ENCODE measurements at places on chromosomes 5 and 9.

DNA sequence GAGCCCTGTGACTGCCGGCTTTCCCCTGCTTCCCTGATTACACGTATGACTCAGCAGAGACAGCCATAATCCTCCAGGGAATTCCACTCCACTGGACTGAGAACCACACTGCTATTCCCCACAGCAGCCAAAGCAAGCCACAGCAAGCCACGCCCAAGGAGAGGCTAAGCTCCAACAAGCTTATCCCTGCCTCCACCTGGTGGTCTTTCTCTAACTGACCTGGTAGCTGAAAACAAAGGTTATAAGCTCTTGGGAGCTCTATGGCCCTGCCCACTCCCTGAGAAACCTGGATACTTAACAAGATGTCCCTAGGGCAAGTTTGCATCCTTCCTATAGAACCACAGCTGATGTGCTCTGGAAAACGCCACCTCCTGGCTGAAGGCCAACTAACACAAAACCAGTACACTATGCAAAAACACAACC is 613.7 kb upstream of the CDH18 start:
- DNase-seq = peak; percentile 72

DNA sequence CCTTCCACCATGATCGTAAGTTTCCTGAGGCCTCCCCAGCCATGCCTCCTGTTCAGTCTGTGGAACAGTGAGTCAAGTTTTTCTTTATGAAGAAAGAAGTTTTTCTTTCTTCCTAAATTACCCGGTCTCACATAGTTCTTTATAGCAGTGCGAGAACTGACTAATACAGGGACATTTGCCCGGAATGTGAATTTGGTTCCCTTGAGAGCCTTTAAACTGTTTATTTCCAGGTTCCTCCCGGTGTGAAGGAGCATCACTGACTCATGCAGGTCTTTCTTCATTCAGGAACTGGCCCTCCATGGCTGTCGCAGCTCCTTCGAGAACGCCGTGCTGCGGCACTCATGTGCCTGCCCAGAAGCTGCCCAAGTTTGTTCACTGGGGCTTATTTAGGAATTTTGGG is 87.7 kb downstream of the PTCH1 start:
- DNase-seq = no peak

GRCh38 chr5:140219068-140219991 is 44.3 kb downstream of the CYSTM1 start:
- DNase-seq = no peak

DNA sequence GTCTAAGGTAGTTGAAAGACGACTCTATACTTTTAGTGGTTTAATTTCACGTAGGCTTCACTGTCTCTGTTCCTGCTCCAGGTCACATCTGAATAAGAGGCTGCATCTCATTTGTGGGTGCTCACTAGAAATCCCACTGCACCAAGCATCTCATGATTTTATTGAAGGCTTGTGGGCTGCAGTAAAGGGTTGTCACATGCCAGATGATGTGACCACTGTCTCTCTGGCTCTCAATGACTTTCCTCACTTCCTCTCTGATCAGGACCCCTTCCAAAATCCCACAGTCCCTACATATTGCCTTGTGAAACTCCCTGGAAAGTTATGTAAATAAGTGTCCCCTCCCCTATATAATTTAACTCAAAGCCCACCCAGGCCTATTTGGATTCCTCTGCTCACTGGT is 8.9 kb upstream of the ZCCHC10 start:
- DNase-seq = no peak

DNA sequence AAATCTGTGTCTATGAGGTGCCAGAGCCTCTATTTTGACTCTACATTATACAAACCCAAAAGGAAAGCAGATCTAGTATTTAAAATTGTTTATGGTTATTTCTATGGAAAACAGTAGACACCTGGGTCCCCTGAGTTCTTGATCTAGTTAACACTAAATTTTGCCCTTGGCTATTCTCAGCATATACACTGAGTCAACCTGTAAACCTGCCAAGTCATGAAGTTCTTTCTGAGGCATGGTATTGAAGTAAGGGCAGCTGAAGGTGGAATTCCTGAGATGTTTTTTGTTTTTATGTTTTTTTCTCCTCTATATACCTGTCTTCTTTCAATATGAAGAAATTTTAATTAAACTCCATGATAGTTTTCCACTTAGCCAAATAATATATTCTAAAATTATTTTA is 120.2 kb downstream of the PDE4D start:
- peak; percentile 87 for DNase-seq

DNA sequence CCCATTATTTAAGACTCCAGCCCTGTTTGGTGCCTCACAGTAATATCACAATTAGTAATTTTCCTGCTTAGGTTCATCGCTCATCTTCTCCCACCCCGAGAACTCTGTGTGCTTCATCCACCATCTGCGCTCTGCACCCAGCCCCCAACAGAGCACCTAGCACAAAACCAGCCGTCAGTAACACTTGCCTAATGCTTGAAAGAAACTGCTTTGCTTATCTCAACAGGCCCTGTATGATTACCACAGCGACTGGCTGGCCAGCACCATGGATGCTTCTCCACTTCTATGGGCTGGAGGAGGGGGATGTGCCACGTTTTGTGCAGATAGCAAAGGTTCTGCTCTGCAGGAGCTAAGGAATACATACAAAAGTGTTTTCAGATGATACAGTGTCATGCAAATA is 166.8 kb downstream of the SPOCK1 start:
- DNase-seq = no peak

- no peak for DNase-seq
Observed at GRCh38 chr9:77843871-77844155, 187.8 kb downstream of the GNAQ start.

GRCh38 chr5:96785326-96786109 is 22.2 kb downstream of the ERAP1 start:
- no peak for DNase-seq

DNA sequence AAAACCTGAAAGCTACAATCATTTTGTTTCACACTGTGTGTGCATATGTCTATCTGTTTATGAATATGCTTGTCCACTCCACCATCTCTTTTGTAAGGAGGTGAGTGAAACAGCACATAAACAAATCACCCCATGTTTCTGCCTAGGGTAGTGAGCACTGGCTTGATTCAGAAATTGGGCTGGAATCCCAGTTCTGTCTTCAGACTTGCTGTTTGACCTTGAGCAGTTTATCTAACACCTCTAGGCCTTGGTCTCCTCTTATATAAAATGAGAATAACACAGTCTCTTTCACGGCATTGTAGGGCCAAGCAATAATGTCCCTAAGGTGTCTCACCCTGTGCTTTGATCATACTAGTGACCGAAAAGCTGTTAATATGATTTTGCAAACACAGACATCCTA is 61.2 kb downstream of the ZNF366 start:
- DNase-seq = no peak

- DNase-seq = no peak
Observed at GRCh38 chr5:130331332-130331731, 427.1 kb downstream of the CHSY3 start.

DNA sequence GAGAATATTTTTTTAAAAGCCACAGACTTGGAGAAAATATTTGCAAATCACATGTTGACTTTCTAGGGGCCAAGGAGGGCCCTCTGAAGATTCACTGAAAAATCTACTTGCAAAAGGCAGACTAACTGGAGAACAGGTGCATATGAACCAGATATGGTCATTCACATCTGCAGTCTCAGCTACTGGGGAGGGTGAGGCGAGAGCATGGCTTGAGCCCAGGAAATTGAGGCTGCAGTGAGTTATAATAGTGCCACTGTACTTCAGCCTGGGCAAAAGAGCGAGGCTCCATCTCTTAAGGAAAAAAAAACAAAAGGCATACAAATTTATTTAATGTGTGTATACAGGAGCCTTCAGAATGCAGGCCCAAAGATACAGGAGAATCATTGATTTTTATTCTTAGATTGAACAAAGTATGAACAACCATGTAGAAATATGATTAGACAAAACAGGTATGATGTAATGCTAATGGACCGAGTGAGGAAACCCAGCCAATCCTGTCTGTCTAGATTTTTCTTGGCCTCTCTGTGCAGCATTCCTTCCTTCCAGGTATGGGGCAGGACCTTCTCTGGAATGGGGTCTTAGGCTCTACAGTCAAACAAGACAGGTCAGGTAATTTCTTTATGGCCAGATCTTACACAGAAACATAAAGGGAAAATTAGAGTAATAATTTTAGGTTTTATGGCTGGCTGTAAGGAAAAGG is 15.3 kb upstream of the SLC27A6 start:
- no peak for DNase-seq

GRCh38 chr9:5958273-5958672 is 57.2 kb downstream of the RANBP6 start:
- no peak for DNase-seq

GRCh38 chr5:161283296-161283695 is 263.2 kb downstream of the GABRB2 start:
- DNase-seq = no peak

GRCh38 chr5:98217138-98217537 is 556.3 kb upstream of the RGMB start:
- no peak for DNase-seq

- no peak for DNase-seq
Observed at GRCh38 chr5:134099939-134100282, 14.6 kb upstream of the TCF7 start.

GRCh38 chr9:22210262-22210661 is 201.2 kb upstream of the CDKN2B start:
- peak; percentile 79 for DNase-seq

GRCh38 chr5:39080168-39080567 is 6.0 kb upstream of the RICTOR start:
- DNase-seq = peak; percentile 47

GRCh38 chr9:79390077-79390698 is 181.6 kb upstream of the TLE4 start:
- peak; percentile 38 for DNase-seq

- DNase-seq = no peak
Observed at GRCh38 chr5:1840741-1841521, 39.7 kb downstream of the NDUFS6 start.

DNA sequence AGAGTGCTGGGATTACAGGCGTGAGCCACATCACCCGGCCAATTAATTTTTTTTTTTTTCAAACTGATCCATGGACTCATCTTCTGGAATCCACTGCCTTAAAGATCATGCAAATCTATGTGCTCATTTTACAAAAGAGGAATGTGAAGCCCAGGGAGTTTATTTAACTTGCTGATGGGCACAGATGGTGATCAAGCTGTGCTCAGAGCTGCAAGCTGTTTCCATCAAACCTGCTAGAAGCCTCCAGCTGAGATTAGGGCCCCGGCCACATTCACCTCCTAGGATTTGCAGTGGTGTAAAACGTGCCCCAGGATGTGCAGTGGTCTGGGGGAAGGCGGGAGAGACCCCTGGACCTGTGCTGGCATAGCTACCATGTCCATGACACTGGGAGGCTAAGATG is 56.1 kb upstream of the TUT7 start:
- no peak for DNase-seq

GRCh38 chr9:26175264-26175663 is 497.0 kb upstream of the TUSC1 start:
- DNase-seq = peak; percentile 96

DNA sequence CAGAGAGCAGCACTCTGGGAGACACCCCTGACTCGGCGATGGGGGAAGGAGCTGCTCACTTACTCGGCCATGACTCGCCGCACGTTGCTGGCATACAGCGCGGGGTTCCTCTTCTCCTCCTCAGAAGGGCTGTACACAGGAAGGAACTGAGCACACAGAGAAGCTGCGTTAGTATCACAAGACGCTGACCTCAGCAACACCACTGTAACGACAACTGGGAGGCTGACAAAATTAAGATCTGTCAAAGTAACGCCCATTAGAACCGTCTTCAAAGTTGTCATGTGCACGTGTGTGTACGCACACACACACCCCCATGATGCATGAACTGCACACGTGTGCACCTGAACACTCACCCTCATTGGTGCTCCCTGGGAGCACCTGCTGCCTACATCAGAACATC is 32.1 kb upstream of the SLC6A3 start:
- DNase-seq = no peak

- peak; percentile 87 for DNase-seq
Observed at GRCh38 chr5:180135128-180135955, 63.8 kb upstream of the RNF130 start.

- no peak for DNase-seq
Observed at GRCh38 chr5:54545796-54546195, 28.2 kb downstream of the SNX18 start.

DNA sequence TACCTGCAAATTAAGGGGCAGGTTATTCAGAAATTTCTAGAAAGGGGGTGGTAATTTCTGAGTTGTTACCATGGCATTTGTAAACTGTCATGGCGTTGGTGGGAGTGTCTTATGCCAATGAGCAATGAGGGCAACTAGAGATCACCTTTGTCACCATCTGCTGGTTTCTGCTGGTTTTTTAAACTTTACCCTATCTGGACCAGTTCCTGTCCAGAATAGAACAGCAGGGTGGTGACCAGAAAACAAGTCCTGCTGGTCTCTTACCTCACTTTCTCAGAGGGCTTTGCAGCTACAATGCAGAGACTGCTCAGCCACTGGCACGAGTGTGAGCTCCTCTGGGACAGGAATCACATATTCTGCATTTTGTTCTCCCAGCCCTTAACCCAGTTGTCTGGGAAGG is 51.4 kb downstream of the FAM114A2 start:
- no peak for DNase-seq

- no peak for DNase-seq
Observed at GRCh38 chr5:98320343-98320742, 453.1 kb upstream of the RGMB start.

DNA sequence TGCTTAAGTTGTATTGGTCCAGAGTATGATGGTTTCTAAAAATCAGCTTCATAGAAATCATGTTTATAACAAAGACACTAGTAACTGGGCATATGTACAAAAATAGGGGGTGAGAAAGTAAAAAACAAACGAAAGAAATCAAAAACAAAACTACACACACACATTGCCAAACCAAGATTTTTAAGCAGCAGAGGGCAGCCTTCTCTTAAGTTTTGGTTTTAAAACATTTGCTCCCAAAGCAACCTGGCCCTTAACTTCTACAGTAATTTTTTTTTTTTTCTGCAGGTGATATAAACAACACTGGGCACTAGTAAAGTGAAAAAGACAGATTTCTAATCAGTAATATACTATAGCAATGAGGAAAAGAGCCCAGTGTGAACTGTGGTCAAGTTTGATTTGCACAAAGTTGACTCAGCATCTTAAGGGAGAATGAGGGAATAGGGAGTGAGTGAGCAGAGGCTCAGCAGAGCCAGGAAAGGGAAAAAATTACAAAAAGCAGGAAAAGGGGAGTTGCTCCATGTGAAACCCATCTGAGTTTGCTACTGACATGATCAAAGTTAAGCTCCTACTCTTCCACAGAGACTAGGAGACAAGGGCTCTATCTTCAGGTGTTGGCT is 13.4 kb upstream of the GAPT start:
- DNase-seq = no peak

- DNase-seq = no peak
Observed at GRCh38 chr5:22947921-22948320, 94.8 kb upstream of the CDH12 start.

DNA sequence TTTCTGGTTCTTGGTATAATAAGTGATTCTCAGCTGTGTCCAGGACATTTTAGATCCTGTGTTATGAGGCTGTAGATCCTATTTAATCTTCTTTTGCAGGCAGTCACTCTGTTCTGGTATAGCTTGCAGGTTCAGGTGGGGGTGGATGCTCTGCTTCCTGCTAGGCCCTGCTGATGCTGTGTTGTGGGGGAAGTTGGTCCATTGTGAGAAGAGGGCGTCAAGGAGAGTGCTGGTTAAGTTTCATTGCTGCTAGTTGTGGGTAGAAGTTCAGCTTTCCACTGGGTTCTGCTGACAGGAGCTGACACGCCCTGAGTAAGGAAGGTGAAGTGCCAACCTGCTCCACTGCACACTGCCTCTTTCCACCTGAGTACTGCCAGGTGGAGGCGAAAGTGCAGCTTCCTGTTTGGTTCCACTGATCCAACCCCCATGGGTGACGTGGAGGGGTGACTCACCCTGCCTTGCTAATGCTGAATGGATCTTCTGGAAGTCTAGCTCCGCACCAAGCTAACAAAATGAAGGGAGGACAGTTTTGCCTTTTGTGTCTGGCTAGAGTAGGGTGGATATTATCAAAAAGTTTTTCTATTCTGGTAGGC is 16.3 kb downstream of the NMRK1 start:
- DNase-seq = peak; percentile 24

Measured in M059J (cell line).